ENCODE measurements at places on chromosomes 2 and 18. TPM values are rescaled to one million over a fixed set of nuclear protein-coding genes. Genes with fewer than 3 reads are reported as not detected.
A peak's percentile ranks its signal among the peaks of the same experiment; 100 is the strongest.

PLEK gene
- not detected for total RNA-seq

DNA sequence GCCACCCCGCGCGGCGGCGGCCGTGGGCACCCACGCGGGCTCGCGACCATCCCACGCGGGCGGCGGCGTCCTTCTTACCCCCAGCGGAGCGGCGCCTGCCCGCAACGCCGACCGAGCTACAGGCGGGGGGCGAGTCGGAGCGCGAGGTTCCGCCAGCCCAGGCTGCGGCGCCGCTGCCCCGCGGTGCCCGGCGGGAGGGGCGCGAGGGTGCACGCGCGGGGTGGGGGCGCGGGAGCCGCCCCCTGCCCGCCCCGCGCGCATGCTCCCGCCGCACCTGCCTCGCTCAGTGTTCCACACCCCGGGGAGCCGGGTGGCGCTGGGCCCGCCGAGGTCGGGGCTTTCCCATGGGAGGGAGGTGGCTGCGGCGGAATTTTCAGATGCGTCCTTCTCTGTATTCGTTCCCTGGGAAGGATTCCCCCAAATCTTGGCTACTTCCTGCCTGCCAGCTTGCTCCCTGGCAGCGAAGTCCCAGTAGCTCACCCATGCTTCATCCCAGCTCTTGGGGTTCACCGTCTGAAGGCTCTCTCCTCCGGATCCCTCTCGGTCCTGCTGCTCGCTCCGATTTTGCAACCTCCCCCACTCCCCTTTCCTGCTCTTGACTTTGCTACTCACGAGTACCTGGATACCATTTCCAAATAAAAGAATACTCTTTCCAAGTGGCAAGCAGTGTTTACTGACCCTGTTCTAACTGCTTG, at the start of gene L3MBTL4:
TSS of gene L3MBTL4 (minus strand) at position 189 of the 695 bp plus-strand sequence. CDS start 103,286 bp downstream, outside the sequence.
- DNase-seq = no peak

GRCh38 chr2:239192456-239192855, 208.4 kb downstream of the HDAC4 start:
- DNase-seq = no peak

- no peak for DNase-seq
Measured at GRCh38 chr2:216617159-216617815, 15.9 kb upstream of the IGFBP2 start.

- no peak for DNase-seq
Measured at GRCh38 chr2:214156971-214157370, 253.9 kb upstream of the VWC2L start.

GRCh38 chr2:134441153-134441863, 187.4 kb downstream of the MGAT5 start:
- DNase-seq = no peak

- DNase-seq = no peak
Measured at GRCh38 chr2:48529194-48529593, 760 bp upstream of the STON1 start.

ANKRD30B gene
- 0.67 TPM for total RNA-seq

DCDC2C gene
- not detected for total RNA-seq

- DNase-seq = no peak
Measured at GRCh38 chr2:39176997-39177396, 56.1 kb upstream of the SOS1 start.

- peak; percentile 47 for DNase-seq
Measured at GRCh38 chr2:152647552-152647951, 69.7 kb downstream of the PRPF40A start.

GRCh38 chr2:149164296-149164695, 125.8 kb downstream of the LYPD6B start:
- no peak for DNase-seq

- peak; percentile 64 for DNase-seq
Measured at GRCh38 chr2:236535024-236535423, 34.6 kb upstream of the ACKR3 start.
